Coronary artery (tissue), 2 donors: ENCODE measurements at places on chromosomes 5 and 9.

- DNase-seq: no peak
Observed at GRCh38 chr9:126670270-126670669, 56.5 kb downstream of the LMX1B start.

DNA sequence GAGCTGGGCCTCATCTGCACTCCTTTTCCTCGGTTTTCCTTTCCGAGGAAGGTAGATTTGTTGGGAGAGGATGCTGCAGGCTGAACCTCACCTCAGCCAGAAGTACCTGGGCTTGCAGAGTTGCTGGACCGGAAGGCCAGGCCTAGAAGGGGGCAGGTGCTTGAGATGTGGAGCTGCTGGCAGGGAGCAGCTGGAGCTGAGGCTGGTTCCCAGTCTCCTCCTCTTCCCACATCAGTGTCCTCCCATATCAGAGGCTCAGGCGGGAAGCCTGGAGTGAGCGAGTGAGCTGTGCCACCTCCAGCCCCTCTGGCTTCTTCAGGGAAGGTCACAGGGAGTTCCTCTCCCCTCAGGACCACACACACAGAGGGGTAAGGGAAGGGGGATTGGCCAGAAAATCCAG lies 259.4 kb downstream of the GADD45G start:
- no peak for DNase-seq

GRCh38 chr5:96157841-96158291 lies 196.2 kb upstream of the ELL2 start:
- no peak for DNase-seq

GRCh38 chr5:89268460-89268859 lies 385.5 kb upstream of the MEF2C start:
- no peak for DNase-seq

DNA sequence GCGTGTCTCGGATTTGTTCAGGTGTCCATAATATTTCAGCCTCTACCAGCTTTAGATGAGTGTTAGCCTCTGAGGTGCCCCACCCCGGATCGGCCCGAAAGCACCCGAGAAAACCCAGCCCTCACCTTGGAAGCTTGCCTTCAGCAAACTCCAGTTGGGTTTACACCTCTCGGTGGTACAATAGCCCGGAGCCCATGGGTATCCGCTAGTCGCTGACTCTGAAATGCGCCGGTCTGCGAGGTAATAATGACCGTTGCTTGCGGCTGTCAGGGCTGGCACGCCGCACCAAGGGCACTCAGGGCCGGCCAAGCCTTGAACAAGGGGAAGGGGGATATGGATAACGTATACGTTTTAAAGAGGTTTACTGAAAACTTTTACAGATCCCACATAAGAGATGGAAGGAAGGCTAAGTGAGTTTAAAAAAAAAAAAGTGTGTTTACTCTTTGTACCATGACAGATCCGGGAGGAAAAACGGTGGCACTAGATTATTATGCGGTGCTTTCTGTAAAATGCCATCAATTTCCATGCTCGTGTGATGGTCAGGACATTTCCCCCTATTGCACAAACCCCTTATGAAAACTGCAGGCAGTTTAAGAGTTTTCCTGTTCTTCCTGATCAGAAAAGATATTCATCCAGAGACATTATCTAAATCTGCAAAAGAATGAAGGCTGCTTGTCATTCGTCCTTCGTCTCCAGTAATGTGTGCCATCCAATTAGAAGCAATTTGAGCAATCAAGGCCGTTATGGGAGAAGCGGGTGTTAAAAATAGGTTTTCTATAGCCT lies 124.2 kb downstream of the TMEM161B start:
- DNase-seq: no peak
